Foreskin keratinocyte (primary cell): ENCODE measurements at places on chromosomes 16 and 17. TPM values are rescaled to one million over a fixed set of nuclear protein-coding genes. Genes with fewer than 3 reads are reported as not detected.

CNGB1 gene
- 0.14 and 0.25 TPM in 2 replicates for total RNA-seq

RASD1 gene
- 0.10 and 0.11 TPM in 2 replicates for total RNA-seq

- DNase-seq = no peak
Measured at GRCh38 chr16:72502594-72503005, 330.6 kb upstream of the PMFBP1 start.

DNA sequence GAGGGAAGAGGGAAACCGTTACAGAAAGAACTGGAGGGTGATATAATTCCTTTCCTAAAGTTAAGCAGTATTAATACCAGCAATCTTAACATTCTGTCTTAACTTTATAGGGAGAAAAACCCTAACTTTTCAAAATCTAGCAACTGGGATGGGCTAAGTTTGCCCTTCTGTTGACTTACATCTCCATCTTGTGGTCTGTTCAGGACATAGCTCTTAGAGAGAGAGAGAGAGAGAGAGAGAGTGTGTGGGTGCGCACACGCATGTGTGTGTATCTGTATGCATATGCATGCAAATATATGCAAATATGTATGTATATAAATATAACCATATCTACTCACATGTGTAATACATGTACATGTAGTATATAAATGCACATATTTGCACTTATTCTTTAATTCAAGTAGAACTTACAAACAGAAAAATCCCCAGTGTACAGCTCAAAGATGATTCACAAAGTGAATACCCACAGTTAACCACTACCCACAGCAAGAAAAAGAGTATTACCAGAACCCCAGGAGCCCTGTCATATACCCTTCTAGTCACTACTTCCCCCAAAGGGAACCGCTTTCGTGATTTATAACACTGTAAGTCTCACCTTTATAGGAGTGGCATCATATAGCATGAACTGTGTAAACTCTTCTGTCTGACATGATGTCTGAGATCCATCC, 46.5 kb downstream of the STX8 start:
- no peak for DNase-seq

DNA sequence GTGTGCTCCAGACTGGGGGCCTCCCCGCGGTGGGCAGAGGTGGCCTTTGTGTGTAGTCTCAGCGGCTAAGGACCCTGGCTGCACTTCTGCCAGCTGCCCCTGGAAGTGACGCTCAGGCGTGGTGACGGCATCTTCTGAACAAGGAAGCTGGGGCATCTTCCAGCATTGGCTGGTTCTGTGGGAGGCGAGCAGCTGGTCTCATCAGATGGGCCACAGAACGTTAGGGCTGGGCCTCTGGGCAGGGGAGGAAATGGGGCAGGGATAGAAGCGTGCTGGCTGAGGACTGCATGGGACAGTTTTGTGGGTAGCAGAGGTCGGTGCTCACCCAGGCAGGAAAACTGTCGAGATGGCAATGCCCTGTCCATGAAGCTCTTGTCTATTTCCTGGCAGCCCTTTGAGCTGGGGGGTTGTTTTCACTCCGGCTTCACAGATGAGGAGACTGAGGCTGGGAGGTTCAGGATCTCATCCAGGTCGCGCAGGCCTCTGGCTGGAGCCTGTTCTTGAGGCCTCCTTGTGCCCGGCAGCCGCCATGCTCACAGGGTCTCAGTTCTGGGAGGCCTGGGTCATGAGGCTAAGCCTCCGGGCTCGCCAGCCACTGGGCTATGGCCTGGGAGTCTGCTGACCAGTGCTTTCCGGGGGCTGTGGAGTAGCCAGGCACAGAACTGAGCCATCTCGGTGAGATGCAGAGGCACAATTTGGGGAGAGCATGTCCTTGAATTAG, 16.3 kb downstream of the IRF8 start:
- DNase-seq = no peak

STAT5B gene
- total RNA-seq = 13.4 and 15.0 TPM in 2 replicates

ABCA10 gene
- total RNA-seq = 0.11 and 0.41 TPM in 2 replicates

GRCh38 chr16:27410761-27411160, 8.8 kb downstream of the IL21R start:
- no peak for DNase-seq

GRCh38 chr16:14304891-14305460, 233.9 kb downstream of the MRTFB start:
- DNase-seq = no peak

IL21R gene
- total RNA-seq = 0.14 and 0.18 TPM in 2 replicates

DNA sequence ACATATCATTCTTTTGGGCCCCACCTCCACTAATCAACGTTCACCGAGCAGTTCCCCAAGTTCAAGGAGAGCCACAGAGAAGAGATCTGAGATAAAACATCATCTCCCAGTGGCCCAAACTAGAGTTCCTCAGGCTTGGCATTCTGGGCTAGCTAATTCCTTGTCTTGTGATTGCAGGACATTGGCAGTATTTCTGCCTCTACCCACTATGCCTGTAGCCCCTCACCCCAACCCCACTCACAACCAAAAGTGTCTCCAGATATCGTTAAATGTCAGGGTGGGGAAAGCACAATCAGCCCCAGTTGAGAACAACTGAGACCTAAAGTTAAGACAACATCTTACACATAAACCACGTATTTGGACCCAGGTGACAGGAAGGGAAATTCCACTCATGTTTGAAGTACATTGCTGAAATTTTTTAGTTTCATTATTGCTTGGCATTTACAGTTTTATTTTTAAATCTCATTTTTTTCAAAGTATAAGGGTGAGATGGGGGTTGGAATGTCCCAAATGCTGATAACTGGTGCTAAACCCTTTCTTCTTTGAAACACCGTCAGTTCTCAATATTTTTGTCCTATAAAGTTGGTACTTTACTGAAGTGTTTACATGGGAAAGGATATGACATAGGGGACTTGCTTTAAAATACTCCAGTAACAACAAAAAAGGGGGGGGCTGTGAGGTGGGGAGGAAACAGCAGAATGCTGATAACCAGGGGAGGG, 13.6 kb downstream of the ZC3H7A start:
- DNase-seq = no peak

DNA sequence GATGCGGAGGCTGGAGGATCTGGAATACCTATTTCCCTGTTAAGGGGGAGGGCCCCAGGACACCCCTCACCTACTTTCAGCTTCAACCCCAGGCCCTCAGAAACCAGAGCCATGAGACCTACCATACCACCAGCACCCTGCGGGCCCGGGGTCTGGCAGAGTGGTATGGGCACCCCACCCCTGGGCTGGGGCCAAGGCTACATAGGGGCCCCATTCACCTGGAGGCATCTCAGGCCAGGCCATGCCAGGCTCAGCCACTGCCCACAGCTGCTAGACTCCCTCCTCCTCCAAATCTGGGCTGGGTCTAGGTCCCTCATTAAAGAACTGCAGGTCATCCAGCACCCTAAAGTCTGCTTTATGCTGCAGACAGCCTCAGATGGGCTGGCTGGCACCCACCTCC, 9.0 kb downstream of the FNDC8 start:
- DNase-seq = no peak

NOTUM gene
- not detected in 2 replicates for total RNA-seq

MYOCD gene
- 0.07 TPM in 1 of 2 replicates, not detected in the other for total RNA-seq

GRCh38 chr16:79862601-79863000, 262.1 kb upstream of the MAF start:
- DNase-seq = no peak

TRPV3 gene
- total RNA-seq = 7.7 and 14.8 TPM in 2 replicates

- no peak for DNase-seq
Measured at GRCh38 chr17:21075739-21076085, 32.9 kb upstream of the USP22 start.

CRHR1 gene
- total RNA-seq = not detected in 2 replicates

GRCh38 chr17:78131172-78132083, 857 bp downstream of the TMC8 start:
- DNase-seq = no peak

GRCh38 chr17:14156689-14157088, 80.0 kb downstream of the CDRT15 start:
- DNase-seq = no peak

HSF4 gene
- 2.6 and 4.7 TPM in 2 replicates for total RNA-seq

- DNase-seq = no peak
Measured at GRCh38 chr16:81265658-81266451, 27.4 kb downstream of the BCO1 start.

C1QTNF8 gene
- total RNA-seq = not detected in 2 replicates

CTRB1 gene
- not detected in 2 replicates for total RNA-seq

DNA sequence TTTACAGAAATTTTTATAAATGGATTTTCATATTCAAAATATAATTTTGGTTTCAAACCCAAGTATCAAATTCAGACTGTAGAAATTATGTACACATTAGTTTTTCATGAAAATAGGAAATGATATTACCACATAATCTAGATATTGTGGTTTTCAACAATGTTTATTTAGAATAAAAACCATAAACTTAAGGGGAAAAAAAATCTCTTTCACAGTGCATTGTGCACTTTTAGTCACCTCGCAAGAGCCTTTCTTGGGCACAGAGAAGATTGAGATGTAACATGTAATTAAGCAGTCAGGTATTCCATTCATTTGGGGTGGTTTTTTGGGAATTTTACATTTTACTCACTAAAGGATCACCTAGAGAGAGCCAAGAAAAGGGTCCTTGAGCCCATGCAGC, 104.0 kb downstream of the TANC2 start:
- DNase-seq = no peak

GRCh38 chr17:65559804-65560627, 1.4 kb downstream of the AXIN2 start:
- DNase-seq = no peak

- DNase-seq = no peak
Measured at GRCh38 chr16:20352615-20353014, at the start of gene UMOD. Gene UMOD (minus strand): TSS chr16:20352715. CDS start chr16:20350737, 1,978 bp downstream.

LLGL1 gene
- 32.8 and 33.6 TPM in 2 replicates for total RNA-seq

CDH16 gene
- total RNA-seq = 0.07 TPM in 1 of 2 replicates, not detected in the other

DNA sequence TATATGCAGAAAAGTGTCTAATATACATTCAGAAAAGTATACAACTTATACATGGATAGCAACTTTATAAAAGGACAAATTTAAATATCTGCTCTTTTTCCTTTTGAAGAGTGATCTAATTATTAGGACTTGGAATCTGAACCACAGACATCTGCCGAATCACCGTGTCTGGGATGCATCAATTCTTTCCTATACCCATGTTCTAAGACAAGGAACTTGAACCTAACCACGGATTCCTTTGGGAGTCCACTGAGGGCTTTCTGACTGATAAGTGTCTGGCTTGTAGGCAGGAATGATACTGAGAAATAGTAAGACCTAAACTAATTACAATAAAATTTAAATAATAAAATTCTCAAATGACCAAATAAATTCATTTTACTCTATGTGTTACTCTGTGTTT, 54.2 kb downstream of the NDEL1 start:
- DNase-seq = no peak

GRCh38 chr16:57730771-57731730, 4.5 kb upstream of the KATNB1 start:
- no peak for DNase-seq

- DNase-seq = no peak
Measured at GRCh38 chr17:77869041-77869599, 89.4 kb upstream of the TNRC6C start.

IRX3 gene
- 4.3 and 5.1 TPM in 2 replicates for total RNA-seq
